Activated CD4-positive, alpha-beta memory T cell treated with anti-CD3 and anti-CD28 coated beads, Interleukin-2, amount 10 ng/mL, durations not matched to agents 7 days and 5 days (primary cell): ENCODE measurements at places on chromosomes 7 and 10. TPM values are rescaled to one million over a fixed set of nuclear protein-coding genes. Genes with fewer than 3 reads are reported as not detected.

Gene NEUROG3
- 0.23 TPM for total RNA-seq

Gene OPN4
- not detected for total RNA-seq

Gene NKX2-3
- not detected for total RNA-seq

Gene PTPN20
- total RNA-seq: 0.38 TPM

Gene ARL3
- 6.1 TPM for total RNA-seq

Gene GDF2
- total RNA-seq: not detected

Gene CXCL12
- not detected for total RNA-seq

Gene CNPY1
- total RNA-seq: not detected

Gene LRIT1
- not detected for total RNA-seq

Gene ADRA2A
- total RNA-seq: not detected
